ENCODE measurements at places on chromosomes 5 and 9.

- no peak for DNase-seq
- no peak overlapping the region for H3K4me3 ChIP-seq
- H3K27ac ChIP-seq: no peak overlapping the region
- no peaks in the 10 kb centered on the region for H3K27me3 ChIP-seq
- no peaks in the 10 kb centered on the region for H3K36me3 ChIP-seq
Measured at GRCh38 chr5:129074903-129075302, 19.6 kb upstream of the ISOC1 start.

DNA sequence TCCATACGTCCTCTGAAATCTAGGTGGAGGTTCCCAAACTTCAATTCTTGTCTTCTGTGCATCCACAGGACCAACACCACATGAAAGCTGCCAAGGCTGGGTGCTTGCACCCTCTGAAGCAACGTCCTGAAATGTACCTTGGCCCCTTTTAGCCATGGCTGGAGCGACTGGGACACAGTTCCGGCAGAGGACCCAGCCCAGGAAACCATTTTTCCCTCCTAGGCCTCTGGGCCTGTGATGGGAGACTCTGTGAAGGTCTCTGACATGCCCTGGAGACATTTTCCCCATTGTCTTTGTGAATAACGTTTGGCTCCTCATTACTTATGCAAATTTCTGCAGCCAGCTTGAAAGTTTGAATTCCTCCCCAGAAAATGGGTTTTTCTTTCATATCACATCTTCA is 261.8 kb upstream of the RFX3 start:
- no peaks in the 10 kb centered on the region for H3K36me3 ChIP-seq
- no peak overlapping the region for H3K27ac ChIP-seq
- H3K4me1 ChIP-seq: no peaks in the 10 kb centered on the region
- H3K27me3 ChIP-seq: no peaks in the 10 kb centered on the region

DNA sequence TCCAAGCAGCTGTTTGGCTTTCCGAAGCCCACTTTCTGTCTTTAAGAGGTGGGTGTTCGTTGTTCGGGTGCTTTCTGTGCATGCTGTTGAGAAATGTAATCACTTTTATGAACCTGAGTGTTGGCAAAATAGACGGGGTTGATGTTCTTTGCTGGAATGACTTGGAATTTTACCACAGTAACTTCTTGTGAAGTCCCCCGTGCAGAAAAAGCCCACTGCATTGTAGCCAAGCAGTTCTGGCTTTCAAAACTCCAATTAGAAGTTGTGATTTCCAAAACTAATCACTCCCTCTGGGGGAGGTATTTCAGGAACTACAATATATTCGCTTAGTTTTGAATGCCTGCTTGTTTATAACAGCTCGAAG is 111.1 kb downstream of the PAM start:
- H3K4me1 ChIP-seq: peaks cover 5% of the 10 kb centered on the region
- peak overlapping the region; percentile 93 for H3K4me3 ChIP-seq
- DNase-seq: no peak
- H3K27ac ChIP-seq: peak overlapping the region; percentile 74
- H3K27me3 ChIP-seq: no peaks in the 10 kb centered on the region

DNA sequence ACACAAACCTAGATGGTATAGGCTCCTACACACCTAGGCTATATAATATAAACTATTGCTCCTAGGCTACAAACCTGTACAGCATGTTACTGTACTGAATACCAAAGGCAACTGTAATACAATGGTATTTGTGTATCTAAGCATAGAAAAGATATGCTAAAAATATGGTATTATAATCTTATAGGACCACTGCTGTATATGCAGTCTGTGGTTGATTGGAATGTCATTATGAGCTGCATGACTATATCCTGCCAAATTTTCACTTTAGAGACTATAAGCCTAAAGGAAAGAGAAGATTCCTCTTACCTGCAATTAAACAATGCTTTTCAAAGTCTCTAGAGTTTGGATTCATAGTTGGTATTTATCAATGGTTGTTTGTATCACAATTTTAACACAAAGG is 24.7 kb upstream of the ACOT12 start:
- no peaks in the 10 kb centered on the region for H3K27me3 ChIP-seq
- H3K4me1 ChIP-seq: peaks cover 12% of the 10 kb centered on the region
- peaks cover 66% of the 10 kb centered on the region for H3K36me3 ChIP-seq
- no peak overlapping the region for H3K4me3 ChIP-seq
- no peak for DNase-seq

GRCh38 chr9:103713631-103714030 is 380.5 kb upstream of the SMC2 start:
- H3K36me3 ChIP-seq: no peaks in the 10 kb centered on the region
- no peak for DNase-seq
- H3K4me3 ChIP-seq: no peak overlapping the region
- H3K4me1 ChIP-seq: peaks cover 1% of the 10 kb centered on the region

DNA sequence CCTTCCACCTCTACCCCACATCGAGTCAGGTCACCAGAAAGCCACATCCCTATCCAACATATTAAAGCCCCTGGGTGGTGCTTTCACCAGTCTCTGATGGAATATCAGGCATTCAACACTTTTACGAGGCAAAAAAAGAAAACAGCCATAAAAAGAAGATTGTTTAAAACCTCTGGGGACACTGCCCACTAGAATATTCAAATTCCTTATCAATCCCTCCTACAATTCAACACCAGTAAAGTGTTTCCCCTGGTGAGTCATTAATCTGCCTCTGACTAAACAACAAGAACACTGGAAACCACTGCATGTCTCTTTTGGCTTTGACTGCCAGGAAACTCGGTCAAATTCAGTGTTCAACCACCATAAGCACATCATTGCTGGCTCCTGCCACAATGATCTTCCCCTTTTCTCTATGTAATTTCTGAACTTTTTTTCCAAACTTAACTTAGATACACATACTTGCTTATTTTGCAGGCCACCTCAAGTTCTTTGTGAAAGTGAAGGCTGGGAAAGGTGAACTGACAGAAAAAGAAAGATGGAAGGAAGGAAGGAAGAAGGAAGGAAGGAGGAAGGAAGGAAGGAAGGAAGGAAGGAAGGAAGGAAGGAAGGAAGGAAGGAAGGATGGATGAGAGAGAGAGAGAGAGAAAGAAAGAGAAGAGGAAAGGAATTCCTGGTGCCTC is 105.3 kb downstream of the PAX5 start:
- no peak overlapping the region for H3K4me3 ChIP-seq
- no peak for DNase-seq
- H3K27me3 ChIP-seq: no peaks in the 10 kb centered on the region
- H3K4me1 ChIP-seq: no peaks in the 10 kb centered on the region
- no peak overlapping the region for H3K27ac ChIP-seq

GRCh38 chr5:139171779-139172404 is 26.3 kb downstream of the SIL1 start:
- H3K4me1 ChIP-seq: peaks cover 1% of the 10 kb centered on the region
- no peaks in the 10 kb centered on the region for H3K36me3 ChIP-seq
- no peak overlapping the region for H3K4me3 ChIP-seq

DNA sequence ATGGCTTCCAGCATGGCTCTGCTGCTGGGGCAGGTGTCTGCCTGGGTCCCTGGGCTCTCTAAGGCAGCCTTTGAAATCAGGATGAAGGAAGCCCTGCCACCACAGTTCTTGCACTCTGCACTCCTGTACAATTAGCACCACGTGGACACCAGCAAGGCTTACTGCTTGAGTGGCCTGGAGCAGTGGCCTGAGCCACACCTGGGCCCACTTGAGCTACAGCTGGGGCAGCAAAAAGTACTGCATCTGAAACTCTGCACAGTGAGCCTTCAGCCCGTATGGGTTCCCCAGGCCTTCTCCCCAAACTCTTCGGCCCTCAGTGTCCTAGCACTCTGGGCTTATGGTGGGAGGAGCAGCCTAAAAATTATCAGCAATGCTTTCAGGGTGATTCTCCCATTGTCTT is 8.0 kb upstream of the INIP start:
- no peak for DNase-seq
- H3K4me1 ChIP-seq: no peaks in the 10 kb centered on the region
- no peak overlapping the region for H3K4me3 ChIP-seq

- no peaks in the 10 kb centered on the region for H3K27me3 ChIP-seq
- peaks cover 25% of the 10 kb centered on the region for H3K4me1 ChIP-seq
- H3K36me3 ChIP-seq: peaks cover 3% of the 10 kb centered on the region
- H3K4me3 ChIP-seq: no peak overlapping the region
- DNase-seq: peak; percentile 56
Measured at GRCh38 chr9:113541019-113541900, 77.7 kb downstream of the RGS3 start.

- H3K27ac ChIP-seq: no peak overlapping the region
- no peaks in the 10 kb centered on the region for H3K36me3 ChIP-seq
- no peak for DNase-seq
- H3K27me3 ChIP-seq: no peaks in the 10 kb centered on the region
Measured at GRCh38 chr9:129335464-129336129, 157.5 kb upstream of the IER5L start.

DNA sequence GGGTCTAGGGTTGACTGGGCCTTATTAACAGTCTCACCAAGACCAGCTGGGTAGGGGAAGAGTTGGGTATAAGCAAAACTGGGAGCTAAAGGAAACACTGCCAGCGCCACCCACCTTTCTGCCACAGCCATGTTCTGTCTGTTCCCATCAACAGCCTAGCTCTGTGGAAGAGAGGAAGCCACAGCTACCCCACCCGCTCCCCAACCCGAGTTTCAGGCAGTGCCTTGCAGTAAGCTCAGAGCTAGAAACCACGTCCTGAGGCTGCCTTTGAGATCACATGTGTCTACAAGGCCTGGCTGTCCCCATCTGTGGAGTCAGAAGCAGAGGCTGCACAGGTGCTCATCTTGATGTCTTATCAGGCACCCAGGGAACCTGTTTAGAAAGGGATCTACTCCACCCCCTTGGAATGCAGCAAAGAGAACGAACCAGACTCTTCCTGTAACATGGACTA is 15.3 kb downstream of the HNRNPH1 start:
- H3K4me1 ChIP-seq: no peaks in the 10 kb centered on the region
- peaks cover 52% of the 10 kb centered on the region for H3K36me3 ChIP-seq
- no peaks in the 10 kb centered on the region for H3K27me3 ChIP-seq
- H3K27ac ChIP-seq: no peak overlapping the region
- H3K4me3 ChIP-seq: no peak overlapping the region

- H3K36me3 ChIP-seq: no peaks in the 10 kb centered on the region
- no peak for DNase-seq
- H3K4me1 ChIP-seq: no peaks in the 10 kb centered on the region
- no peak overlapping the region for H3K4me3 ChIP-seq
Measured at GRCh38 chr5:174726916-174727793, 2.8 kb downstream of the MSX2 start.

- H3K36me3 ChIP-seq: no peaks in the 10 kb centered on the region
- no peaks in the 10 kb centered on the region for H3K27me3 ChIP-seq
- peak overlapping the region; percentile 88 for H3K27ac ChIP-seq
Measured at GRCh38 chr5:38726279-38726678, 119.5 kb upstream of the OSMR start.

DNA sequence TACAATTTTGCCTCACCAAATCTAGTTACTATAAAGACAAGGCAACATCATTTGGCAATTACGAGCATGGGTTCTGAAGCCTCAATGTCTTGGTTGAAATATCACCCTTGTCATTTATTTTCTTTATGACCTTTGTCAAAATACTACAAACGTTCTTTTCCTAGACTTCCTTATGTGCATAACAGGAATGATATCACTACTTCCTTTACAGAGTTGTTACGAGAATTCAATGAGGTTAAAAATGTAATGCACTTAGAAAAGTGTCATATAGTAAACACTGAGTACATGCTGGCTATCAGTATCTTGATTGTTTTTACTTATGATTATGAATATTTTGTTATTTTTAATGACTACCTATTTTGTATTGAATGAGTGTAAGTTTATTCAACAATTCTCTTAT is 640.9 kb upstream of the CCNG1 start:
- DNase-seq: no peak
- H3K36me3 ChIP-seq: no peaks in the 10 kb centered on the region
- H3K27ac ChIP-seq: no peak overlapping the region
- no peaks in the 10 kb centered on the region for H3K27me3 ChIP-seq

- H3K4me3 ChIP-seq: no peak overlapping the region
- H3K27ac ChIP-seq: no peak overlapping the region
- DNase-seq: no peak
- H3K4me1 ChIP-seq: peaks cover 9% of the 10 kb centered on the region
Measured at GRCh38 chr5:32471784-32472183, 27.2 kb upstream of the ZFR start.

DNA sequence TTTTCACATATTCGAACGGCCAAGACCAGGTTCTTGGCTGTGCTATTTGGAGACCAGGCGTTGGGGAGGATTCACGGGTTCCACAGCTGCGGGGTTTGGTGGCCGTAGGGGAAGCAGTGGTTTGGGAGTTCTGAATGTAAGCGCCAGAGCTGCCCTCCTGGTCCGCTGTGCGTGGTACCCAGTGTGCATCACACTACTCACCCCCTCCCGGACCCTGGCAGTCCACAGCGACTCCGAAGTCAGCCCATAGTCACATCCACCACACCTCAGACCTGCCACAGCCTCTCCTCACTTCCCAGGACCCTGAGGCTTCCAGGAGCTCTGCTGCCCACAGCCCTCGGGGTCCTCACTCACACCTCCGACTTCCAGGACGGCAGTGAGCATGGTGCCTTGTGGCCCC is 26.8 kb downstream of the AMBP start:
- no peaks in the 10 kb centered on the region for H3K27me3 ChIP-seq
- H3K27ac ChIP-seq: no peak overlapping the region
- H3K4me1 ChIP-seq: no peaks in the 10 kb centered on the region
- H3K4me3 ChIP-seq: no peak overlapping the region

DNA sequence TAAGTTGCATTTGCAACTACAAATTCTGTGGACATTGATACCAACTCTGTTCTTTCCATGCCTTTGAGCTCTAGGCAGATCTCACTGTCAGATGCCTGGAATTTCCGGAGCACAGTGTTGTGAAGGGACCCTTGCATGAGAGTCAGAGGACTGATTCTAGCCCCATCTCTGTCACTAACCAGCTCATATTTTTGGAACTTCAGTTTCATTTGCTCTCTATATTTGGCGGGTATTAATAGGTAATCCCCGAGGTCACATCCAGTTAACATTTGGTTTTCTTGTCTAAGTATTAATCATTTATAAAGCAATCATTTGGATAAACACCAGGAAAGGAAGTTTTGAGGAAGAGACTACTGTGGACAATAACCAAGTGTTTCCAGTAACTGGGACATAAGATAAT is 115.7 kb downstream of the MAN2A1 start:
- no peaks in the 10 kb centered on the region for H3K27me3 ChIP-seq
- peaks cover 2% of the 10 kb centered on the region for H3K36me3 ChIP-seq
- DNase-seq: no peak
- no peak overlapping the region for H3K27ac ChIP-seq

DNA sequence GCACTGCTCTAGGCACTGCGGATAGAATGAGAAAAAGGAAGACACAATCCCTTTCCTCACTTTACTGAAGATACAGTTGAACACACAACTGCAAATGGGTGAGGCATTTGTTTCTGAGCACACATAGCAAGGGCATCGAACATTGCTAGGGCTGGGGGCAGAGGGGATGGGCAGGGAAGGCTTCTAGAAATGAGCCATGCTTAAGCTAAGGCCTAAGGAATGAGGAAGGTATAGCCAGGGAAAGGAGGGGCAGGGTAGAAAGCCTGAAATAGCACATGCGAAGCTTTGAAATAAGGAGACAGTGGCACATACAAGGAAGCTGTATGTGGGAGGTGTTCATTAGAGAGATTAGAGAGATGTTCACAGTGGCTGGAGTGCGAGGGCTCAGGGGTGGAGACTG is 92.7 kb downstream of the KIF4B start:
- no peak overlapping the region for H3K27ac ChIP-seq
- no peak for DNase-seq
- no peaks in the 10 kb centered on the region for H3K27me3 ChIP-seq
- H3K4me1 ChIP-seq: no peaks in the 10 kb centered on the region
- no peaks in the 10 kb centered on the region for H3K36me3 ChIP-seq
- H3K4me3 ChIP-seq: no peak overlapping the region

GRCh38 chr5:132480893-132481595 is 9.5 kb downstream of the IRF1 start:
- no peak for DNase-seq
- no peak overlapping the region for H3K4me3 ChIP-seq
- no peaks in the 10 kb centered on the region for H3K27me3 ChIP-seq
- H3K27ac ChIP-seq: no peak overlapping the region
- peaks cover 23% of the 10 kb centered on the region for H3K36me3 ChIP-seq
